ENCODE measurements at places on chromosomes 13 and 19.

- DNase-seq: no peak
Measured at GRCh38 chr19:6233056-6233826, 46.5 kb downstream of the MLLT1 start.

GRCh38 chr13:103539721-103540381, 473.6 kb upstream of the SLC10A2 start:
- no peak for DNase-seq

DNA sequence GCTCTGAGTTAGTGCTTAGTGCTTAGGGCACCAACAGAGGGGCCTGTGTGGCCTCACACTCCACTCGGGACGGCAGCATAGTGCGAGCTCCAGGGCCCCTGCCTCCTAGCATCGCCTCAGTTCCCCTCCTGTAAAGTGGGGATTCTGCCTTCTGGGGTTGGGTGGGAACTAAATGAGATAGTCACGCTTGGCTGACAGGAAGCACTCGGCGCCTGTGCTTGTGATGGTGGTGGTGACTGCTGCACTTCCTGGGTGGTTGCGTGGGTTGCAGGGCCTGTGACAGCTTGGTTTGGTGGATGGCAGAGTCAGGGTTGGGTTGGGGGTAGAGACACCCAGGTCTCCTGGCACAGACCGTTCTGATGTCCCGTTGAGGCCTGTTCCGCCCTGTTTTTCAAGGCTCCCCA, 7.7 kb downstream of the PLEKHF1 start:
- no peak for DNase-seq

DNA sequence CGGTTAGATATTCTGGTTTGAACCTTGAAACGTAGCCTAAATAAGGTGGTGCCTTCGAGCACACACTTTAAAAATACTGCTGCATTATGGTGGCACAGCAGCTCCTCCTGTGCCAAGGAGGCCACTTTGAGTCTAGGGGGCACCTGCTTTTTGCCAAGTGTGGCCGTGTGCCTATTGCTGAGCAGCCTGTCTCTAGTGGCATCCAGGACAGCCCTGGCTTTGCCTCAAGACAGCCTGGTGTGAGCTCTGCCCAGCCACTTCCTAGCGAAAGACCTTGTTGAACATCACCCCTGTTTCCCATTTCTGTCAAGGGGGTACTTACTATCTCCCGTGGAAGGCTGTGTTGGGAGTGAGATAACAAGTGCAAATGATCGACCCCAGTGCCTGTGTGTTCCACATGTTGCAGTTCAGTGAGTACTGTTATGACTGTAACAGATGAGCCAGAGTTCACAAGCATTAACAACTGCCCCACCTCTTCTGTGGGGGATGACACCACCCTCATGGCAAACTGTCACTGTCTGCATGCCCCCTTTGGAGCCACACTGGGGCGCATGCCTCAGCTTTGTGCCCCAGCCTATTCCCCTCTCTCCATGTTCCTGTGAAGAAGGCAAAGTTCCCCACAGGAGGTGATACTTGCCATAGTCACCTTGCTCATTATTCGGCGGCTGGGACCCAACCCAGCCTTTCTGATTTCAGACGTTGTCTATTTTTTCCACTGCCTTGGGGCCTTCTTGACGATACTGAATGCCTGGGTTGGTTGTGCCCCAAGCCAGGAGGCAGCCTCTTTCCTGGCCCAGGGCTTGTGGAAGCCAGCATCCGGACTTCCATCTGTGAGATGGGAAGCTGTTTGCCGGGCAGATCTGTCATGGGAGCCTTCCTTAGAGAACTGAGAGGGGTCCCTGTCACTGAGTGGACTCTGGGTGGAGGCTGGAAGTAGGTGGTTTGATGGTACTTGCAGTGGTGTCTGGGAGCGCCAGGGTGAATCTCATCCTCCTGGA, 5.4 kb downstream of the GATAD2A start:
- no peak for DNase-seq

GRCh38 chr19:2356036-2356646, 3.9 kb upstream of the TMPRSS9 start:
- no peak for DNase-seq

- no peak for DNase-seq
Measured at GRCh38 chr19:51292971-51293370, 18.5 kb upstream of the IGLON5 start.

GRCh38 chr13:34459856-34460255, 482.2 kb upstream of the NBEA start:
- no peak for DNase-seq

- no peak for DNase-seq
Measured at GRCh38 chr13:109274188-109274821, 512.1 kb downstream of the IRS2 start.

DNA sequence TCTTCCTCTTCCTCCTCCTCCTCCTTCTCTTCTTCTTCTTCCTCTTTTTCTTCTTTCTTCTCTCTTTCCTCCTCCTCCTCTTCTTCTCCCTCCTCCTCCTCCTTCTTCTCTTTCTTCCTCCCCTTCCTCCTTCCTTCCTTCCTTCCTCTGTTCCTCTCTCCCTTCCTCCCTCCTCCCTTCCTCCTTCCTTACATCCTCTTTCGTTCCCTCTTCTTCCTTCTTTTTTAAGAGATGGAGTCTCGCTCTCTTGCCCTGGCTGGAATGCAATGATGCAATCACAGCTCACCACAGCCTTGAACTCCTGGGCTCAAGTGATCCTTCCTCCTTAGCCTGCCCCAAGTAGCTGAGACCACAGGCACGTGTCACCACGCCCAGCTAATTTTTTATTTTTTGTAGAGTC, 13.2 kb downstream of the EHD2 start:
- DNase-seq: no peak

DNA sequence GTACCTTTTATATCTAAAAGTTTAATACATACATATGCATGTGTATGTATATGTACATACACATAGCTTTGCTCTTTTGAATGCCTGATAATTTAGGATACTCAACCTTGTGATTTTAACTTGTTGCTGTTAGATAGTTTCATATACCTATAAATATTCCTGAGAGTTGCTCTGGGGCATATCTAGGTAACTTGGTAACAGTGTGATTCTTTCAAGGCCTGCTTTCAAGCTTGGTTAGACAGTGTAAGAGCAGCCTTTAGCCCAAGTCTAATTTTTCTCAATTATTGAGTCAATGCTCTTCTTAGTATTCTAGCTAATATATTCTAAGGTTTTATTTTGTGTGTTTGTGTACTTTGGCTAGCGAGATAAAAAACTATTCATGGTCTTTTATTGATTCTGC, 762.1 kb upstream of the MIR17HG start:
- DNase-seq: no peak

DNA sequence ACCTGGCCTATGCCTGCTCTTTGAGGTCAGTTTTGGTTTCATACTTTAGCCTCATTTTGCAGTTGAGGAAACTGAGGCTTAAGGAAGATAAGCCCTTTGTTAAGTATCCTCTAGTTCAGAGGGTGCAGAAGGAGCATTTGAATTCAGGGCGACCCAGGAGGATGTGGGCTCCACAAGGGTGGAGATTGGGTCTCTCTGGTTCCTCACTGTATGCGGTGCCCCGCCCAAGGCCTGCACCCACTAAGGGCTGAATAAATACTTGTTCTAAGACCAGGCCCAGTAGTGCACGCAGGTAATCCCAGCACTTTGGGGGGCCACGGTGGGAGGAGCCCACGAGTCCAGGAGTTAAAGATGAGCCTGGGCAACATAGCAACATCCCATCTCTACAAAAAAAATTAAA, 768 bp upstream of the SLC44A2 start:
- DNase-seq: no peak

DNA sequence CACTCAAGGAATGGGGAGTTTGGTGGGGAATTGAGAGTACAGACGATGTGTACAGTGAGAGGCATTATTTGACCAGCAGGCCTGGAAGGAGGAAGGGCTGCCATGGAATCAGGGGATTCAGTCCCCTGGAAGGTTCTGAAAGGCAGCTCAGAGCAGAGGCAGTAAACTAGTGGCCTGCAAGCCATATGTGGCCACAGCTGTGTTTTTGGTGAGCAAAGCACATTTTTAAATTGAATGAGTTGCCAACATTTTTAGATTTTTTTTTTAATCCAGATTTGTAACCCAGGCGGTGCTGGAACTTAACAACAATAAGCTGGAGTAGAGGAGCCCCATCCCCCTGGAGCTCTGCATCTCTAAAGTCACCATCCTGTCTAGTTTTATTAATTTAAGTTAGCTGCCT, 95.3 kb upstream of the IPO5 start:
- no peak for DNase-seq

- no peak for DNase-seq
Measured at GRCh38 chr13:91817250-91817649, 418.8 kb downstream of the GPC5 start.

GRCh38 chr19:42092350-42092749, 16.4 kb downstream of the ZNF574 start:
- DNase-seq: no peak

DNA sequence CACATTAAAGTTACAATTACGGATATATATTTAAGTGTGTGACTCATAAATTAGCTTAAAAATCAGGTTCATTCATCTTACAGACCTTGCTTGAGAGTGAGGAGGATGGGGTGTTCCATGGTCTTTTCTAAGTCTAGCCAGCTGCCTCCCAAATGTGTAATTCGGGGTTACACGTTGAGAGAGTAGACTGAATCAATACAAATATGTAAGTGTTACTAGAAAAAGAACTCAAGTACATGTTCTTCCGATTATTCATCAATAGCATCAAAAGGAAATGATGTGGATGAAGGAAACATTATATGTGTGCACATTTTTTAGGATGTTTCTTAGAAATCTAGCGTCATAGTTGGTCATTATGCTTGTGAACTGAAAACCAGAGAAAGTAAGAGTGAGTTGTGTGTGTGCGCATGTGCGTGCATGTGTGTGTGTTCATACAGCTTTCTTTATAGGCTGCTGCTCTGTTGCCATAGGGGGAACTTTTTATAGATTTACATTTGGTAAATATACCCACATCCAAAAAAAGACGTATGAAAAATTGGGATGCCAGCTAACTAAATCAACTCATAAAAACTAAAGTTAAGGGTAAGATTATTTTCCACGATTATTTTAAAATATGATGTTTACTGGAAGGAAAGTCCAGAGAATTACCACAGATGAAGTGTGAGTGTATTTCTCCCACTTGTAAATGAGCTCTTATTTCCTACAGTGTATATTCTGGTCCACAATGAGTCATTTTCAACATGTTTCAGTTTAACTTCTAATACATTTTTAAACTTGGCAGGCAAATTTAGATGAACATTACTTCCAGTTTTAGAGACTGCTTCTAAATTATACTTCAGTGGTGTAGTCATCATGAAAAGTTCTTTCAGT, 82.4 kb downstream of the PIBF1 start:
- DNase-seq: no peak

GRCh38 chr19:48319647-48320541, 5.5 kb upstream of the EMP3 start:
- no peak for DNase-seq

- DNase-seq: no peak
Measured at GRCh38 chr19:38956264-38956663, 19.3 kb downstream of the FBXO17 start.

- no peak for DNase-seq
Measured at GRCh38 chr13:45695198-45695730, 6.9 kb upstream of the CBY2 start.

DNA sequence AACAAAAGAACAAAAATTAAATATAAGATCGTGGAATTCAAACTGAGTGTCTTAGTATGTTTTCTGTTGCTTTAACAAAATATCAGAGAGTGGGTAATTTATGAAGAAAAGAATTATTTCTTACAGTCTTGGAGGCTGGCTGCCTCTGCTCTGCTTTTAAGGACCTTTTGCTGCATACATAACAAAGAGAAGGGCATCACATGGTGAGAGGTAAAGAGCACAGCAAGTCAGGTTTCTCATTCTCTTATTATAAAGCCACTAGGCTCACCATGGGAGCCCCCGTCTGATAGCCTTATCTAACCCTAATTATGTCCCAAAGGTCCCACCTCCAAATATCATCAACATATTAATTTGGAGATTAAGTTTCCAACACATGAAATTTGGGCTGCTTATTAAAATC, 231.3 kb downstream of the SLITRK6 start:
- no peak for DNase-seq

- DNase-seq: no peak
Measured at GRCh38 chr13:59458908-59459579, 704.7 kb downstream of the DIAPH3 start.

DNA sequence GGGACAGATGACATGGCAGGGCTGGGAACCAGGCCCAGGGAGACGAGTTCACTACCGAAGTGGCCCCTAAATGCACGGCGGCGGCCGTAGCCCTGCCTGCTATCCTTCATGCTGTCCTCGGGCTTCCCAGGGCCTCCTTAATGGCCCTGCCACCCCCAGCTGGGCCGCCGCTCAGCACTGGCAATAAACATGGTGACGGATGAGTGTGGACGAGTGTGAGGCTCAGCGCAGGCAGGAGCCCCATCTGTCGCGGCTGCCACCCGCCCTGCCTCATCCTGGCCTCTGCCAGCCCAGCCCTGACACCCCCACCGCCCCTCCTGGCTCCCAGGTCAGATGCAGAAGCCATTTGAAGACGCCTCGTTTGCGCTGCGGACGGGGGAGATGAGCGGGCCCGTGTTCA, 13.6 kb downstream of the PIN1 start:
- DNase-seq: no peak

DNA sequence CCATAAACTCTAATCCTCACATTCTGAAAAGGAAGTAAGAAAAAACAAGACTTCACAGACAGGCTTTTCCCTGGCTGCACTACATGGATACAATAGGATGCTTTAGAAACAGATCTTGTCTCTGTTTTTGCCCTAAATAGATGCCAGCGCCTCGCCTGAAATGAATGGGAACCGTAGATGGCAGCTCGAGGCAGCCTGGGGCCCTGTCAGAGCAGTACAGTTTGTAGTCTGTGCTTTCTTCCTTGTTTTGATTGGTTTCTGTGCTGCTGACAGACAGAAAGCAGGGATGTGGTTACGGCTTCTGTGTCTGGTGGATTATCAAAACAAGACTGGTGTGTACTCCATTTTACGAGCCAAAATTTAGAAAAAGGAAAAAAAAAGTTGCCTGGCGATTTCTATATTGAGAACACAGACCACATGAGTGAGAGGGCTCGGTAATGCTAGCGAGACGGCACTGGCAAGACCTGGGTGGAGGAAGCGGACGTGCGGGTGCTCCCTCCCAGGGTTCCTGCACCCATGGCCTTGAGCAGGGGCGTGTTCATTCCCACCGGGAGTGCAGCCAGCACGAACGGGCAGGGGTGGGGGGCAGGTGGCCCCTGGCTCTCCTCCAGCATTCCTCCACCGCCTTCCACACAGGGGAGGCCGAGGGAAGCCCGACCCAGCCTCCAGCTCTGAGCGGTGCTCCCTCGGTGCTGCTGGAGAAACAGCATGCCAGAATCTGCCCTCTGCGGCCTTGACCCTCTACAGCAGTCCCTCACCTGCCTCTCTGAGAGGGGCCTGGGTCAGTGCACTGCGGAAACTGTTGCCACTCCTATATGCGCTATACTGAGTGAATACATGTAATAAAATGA, 37.6 kb upstream of the C1QTNF9 start:
- no peak for DNase-seq

Data from right renal cortex interstitium (tissue), 3 donors.